NCI-H2029 (cell line): ENCODE measurements at places on chromosomes 16 and 17.

DNA sequence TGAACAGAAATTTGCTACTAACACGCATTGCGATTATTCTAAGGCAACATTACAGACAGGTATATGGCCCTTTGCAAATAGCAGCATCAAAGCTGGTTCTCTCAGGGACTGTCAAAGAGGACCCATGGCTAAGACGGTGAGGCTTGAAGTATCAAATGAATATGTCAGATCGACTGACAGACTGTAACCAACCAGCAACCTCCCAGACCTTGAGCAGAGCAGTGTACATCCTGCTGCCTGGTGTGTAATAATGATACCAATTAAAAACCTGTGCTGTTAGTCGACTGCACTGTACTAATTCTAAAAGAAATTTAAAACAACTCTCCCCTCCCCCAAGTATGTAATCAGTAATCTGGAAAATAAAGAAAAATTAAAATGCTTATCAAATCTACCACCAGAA lies 35.9 kb upstream of the GHDC start:
- no peak for DNase-seq

DNA sequence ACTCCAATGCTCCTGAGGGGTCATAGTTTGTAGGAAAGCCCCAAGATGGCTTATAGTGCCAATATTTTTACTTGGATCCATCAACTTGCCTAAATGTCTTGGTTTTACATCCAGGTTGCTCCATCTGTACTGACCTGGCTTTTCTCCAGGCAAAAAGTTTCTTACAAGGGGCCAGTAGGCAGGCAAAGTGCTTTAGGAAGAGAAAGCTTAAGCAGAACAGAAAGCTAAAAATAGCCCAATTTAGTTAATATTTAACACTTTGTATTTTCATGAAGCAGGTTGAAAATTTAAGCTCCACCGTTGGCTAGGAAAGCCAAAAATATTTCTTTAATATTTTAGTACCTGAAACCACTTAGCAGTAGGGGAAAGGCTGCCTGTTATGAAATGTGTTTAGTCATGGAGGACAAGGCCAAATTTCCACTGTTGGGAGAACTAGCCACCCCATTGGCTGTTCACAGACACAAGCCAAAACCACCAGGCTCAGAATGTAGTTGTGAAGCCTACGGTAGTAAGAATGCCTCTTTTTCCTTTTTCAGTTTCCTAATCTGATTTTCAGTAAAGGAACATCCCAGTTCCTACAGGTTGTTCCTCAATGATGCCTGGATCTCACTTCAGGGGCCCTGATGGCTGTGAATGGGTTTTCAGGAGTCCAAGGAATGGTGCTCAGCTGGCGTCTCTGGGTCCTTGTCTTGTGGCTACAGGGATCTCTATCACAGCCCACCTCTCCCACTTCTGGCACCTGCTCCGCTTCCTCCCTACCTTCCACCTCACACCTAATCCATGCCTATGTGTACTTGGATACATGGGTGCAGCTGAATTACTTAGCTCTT lies 324.8 kb downstream of the PMP22 start:
- no peak for DNase-seq

DNA sequence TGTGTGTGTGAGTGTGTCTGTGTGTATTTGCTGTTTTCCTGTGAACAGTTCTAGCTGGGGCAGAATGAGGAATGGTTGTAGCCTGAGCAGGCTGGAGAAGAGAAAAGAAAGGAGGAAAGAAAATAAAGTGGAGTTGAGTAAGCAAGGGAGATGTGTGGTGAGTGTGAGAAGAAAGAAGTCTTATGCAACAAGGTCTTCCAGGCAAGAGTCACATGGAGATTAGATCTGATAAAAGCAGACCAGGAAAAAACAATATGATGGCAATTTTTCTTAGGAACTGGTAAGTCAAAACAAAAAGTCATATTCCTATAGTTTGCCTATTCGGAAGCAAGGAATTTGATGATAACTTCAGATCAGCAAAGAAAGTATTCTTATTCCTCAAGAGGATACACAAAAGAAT lies 125.0 kb downstream of the HS3ST3A1 start:
- no peak for DNase-seq

- DNase-seq: no peak
Observed at GRCh38 chr16:12111223-12111622, 134.7 kb downstream of the SNX29 start.

DNA sequence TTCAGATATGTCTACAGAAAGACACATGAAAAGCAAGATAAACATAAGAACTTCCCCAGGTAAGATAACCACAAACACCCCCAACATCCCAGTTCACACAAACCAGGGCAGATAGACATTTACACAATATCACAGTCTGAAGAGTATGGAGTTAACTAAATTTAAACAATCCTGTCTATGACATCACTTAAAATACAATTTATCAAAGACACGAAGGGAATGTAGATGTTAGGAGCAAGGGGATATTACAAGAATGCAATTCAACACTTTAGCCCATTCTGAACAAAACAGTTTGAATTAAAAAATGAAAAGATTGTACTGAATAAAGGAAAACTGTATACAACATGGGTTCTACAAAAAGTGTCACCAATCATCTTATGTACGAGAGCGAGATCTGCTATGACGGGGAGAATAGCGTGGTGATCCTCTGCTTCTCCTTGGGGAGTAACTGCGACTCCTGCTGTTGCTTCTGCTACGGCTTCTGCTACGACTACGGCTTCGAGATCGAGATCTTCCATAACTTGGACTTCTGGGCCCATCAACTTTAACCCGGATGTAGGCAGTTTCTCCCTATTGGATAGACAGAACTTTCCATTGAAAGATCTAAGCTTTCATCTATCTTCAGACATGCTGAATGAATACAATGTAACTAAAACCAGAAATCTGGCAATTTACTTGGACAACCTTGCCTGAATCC lies 1.9 kb downstream of the SRSF1 start:
- DNase-seq: no peak

- DNase-seq: no peak
Observed at GRCh38 chr17:7503521-7503920, 19.4 kb downstream of the POLR2A start.

- no peak for DNase-seq
Observed at GRCh38 chr17:6048486-6048885, 21.7 kb upstream of the WSCD1 start.

- DNase-seq: no peak
Observed at GRCh38 chr16:8864480-8865110, 4.2 kb downstream of the CARHSP1 start.

GRCh38 chr17:60749708-60750107 lies 72.1 kb downstream of the BCAS3 start:
- no peak for DNase-seq

- DNase-seq: peak; percentile 17
Observed at GRCh38 chr16:48194828-48195556, 39.2 kb upstream of the ABCC12 start.

DNA sequence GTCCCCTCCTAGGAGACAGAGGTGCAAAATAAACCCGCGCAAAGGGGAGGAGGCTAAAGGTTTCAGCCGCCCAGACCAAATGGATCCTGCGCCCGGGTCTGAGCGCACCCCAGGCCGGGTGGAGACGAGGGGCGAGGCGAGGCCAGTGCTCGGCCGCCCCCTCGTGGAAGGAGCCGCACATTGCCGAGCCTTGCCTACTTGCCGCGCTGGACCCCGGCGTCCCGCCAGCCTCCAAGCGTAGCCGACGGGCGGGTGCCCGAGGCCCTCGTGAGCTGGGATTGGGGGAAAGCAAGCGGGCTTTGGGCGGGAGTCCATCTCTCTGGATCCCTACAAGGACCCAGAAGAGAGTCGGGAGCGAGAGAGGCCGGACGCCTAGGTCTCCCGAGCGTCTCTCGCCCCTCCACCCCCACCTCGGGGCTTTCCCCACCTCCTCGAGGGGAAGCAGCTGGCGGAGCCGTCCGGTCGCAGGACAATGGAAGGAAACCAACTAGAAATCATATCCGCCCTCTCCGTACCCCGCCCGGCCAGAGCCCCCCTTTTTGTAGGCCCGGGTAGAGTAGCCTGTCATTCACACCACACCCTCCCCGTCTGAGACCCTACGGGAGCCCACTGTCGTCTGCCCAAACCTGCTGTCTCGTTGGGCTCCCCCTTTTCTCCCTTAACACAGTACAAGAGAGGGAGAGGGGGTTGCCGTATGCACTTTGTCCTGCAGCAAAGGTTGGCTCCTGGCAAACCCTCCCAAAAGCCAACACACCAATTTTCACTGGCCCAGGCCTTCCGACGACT lies 664 bp upstream of the BCL6B start:
- no peak for DNase-seq
